NCI-H2081 treated with DMSO at 0.1 percent for 48 hours (cell line): ENCODE measurements at places on chromosomes 3 and 15.

GRCh38 chr15:53786401-53786800 lies 26.9 kb upstream of the WDR72 start:
- no peak for DNase-seq

- no peak for DNase-seq
These were observed 136.2 kb upstream of the PFN2 start for GRCh38 chr3:150106740-150107428.

- no peak for DNase-seq
These were observed 7.1 kb downstream of the FSTL1 start for GRCh38 chr3:120443626-120444123.

DNA sequence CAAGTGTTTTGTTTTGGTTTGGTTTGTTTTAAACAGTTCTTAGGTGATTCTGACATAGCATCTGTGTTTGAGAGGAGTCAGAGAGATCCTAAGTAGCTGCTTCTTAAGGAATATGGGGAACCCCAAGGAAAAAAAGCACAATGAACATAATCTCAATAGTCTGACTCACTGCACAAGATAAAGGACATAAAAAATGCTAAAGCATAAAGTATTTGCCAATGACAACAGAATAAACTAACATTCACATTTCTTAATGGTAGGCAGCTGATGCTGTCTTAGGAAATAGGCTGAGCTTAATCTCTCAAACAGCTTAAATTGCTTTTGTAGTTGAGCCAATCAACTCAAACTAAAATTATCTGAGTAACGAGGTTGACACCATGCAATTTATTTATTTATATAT lies 2.9 kb downstream of the NCEH1 start:
- no peak for DNase-seq

- DNase-seq: no peak
These were observed 125.1 kb downstream of the SQOR start for GRCh38 chr15:45759936-45760335.
